ENCODE measurements at places on chromosomes 2 and 18.

DNA sequence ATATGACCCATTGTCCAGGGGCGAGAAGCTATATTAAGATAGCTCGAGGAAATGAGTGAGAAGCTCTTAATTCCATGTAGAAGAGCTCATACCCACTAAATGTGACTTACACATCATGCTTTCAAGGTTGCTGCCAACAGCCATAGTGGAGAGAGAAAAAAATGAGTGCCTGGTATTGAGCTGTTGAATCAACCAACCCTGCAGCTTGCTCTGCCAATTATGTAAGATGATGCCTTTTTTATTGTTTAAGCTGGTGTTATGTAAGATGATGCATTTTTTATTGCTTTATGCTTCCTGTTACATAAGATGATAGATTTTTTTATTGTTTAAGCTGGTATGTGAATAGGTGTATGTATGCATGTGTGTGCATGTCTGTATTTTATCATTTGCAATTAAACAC is 228.2 kb downstream of the CCDC178 start:
- no peak for DNase-seq

- DNase-seq = no peak
Measured at GRCh38 chr18:28422577-28422976, 245.6 kb upstream of the CDH2 start.

GRCh38 chr2:161160226-161161073 is at the start of gene TANK:
TSS of gene TANK (plus strand) at chr2:161160428. CDS start at chr2:161179663, 19,235 bp downstream.
- peak; percentile 92 for DNase-seq

DNA sequence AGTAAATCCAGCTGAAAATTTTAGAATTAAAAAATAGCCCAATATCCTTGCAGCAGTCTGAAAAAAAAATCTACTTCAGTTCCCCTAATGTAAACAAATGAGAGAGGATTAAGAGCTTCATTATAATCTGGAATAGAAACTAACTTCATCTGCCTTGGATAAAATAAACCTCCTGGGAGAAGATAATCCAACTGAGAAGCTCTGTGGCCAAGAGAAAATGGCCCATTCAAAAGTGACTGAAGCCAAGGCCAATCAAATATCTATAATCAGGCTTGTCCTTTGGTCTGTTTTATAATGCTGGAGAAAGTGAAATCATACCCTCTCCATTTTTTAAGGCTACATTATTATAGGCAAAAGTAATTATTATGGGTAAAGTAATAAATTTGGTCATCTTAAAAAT is 110.0 kb downstream of the NEB start:
- DNase-seq = no peak

GRCh38 chr18:48109961-48110493 is 179.6 kb upstream of the SMAD2 start:
- no peak for DNase-seq

GRCh38 chr18:27750014-27750413 is 426.9 kb downstream of the CDH2 start:
- peak; percentile 1 for DNase-seq

- DNase-seq = no peak
Measured at GRCh38 chr18:73973972-73974371, 173.7 kb downstream of the FBXO15 start.

GRCh38 chr2:150462770-150463169 is 24.7 kb downstream of the RND3 start:
- no peak for DNase-seq

DNA sequence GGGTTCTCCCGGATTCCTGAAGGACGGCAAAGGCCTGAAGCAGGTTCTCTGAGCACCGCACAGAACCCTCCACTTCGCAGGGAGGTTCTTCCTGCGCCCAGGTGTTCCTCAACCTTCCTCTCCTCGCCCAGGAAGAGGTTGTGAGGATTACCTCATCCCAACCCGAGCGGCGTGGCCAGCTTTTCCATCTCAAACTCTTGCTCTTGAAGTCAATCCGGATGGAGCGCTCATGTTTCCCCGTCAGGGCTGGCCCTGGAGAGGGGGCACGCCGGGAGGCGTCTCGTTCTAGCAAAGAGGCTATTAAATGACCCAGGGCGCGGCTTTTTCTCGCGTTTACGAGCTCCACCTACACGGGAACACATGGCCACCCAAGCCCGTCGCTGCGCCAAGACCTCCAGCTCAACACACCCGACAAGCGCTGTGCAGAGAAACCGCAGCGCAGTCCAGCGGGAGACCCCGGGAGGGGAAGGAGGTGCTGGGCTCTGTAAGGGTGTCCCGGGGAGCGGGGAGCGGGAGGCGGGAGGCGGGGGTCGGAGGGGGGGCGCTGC is 540 bp upstream of the RAB10 start:
- peak; percentile 70 for DNase-seq

- DNase-seq = no peak
Measured at GRCh38 chr2:150733051-150733618, 245.7 kb upstream of the RND3 start.

GRCh38 chr2:50535971-50536759 is 495.8 kb downstream of the NRXN1 start:
- DNase-seq = peak; percentile 54

GRCh38 chr2:70743677-70744076 is 24.3 kb downstream of the ADD2 start:
- no peak for DNase-seq

GRCh38 chr2:239305222-239305575 is 95.6 kb downstream of the HDAC4 start:
- DNase-seq = no peak

GRCh38 chr2:102238039-102238756 is 51.4 kb downstream of the IL1RL2 start:
- no peak for DNase-seq

DNA sequence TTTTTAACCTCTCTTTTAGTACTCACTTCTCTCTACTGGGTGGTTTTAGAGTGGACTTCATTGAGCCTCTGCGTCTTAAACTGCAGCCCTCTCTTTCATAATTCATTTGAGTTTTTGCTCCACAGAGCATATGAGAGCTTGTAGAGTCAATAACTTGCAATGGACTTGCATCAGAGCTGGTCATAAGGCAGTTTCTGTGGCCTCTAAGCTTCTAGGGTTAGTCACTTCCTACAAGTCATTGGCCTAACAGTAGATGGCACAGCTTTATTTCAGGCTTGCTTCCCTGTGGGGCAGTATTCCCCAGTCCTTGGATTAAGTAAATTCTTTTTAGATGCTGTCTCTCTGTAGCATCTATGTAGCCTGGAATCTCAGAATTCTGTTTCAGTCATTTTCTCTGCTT is 1435.7 kb downstream of the LRP1B start:
- no peak for DNase-seq

DNA sequence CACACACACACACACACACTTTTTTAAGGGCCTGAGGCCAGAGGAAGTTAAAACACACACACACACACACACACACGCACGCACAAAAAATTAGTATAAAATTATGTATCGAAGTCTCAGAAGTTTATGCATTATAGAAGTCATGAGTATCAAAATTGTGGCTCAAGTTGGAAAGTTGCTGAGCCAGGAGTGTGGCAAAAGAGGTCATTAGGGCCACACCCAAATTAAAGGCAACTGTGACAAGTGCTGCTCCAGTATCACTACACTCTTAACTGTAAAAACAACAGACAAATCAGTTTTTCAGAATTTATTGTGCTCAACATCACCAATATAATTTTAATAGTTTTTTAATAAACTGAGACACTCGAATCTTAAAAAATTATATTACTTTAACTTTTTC is 36.9 kb downstream of the YWHAQ start:
- DNase-seq = no peak

DNA sequence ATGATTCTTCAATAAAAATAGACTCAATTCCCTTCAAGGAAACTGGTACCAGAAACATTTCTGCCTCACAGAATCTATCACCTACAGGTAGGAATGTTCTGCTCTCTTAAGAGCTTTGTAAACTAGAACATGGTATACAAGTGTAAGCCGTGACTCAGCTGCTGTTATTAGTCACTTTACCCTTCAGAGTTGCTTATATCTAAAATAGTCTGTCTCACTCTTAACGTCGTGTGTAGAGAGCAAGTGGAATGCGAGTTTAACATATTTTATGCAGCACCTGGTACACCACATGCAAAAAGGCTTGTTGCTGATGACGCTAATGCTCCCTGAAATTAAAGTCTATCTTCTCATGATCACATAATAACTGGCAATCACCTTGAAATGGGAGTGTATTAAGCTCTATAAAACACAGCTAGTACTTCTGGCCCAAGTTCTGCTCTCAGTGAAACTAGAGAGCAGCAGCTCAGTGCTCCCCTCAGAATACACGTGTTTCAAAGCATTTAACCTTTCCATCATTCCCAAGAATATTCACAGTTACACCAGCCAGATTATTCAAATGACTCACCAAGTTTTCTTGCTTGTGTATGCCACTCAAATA is 420.0 kb downstream of the ZEB2 start:
- no peak for DNase-seq

- no peak for DNase-seq
Measured at GRCh38 chr2:101328474-101329007, 20.0 kb upstream of the RNF149 start.

GRCh38 chr2:145569108-145569507 is 1049.2 kb upstream of the ZEB2 start:
- no peak for DNase-seq

GRCh38 chr2:109080109-109080508 is 48.9 kb upstream of the SH3RF3 start:
- DNase-seq = no peak

DNA sequence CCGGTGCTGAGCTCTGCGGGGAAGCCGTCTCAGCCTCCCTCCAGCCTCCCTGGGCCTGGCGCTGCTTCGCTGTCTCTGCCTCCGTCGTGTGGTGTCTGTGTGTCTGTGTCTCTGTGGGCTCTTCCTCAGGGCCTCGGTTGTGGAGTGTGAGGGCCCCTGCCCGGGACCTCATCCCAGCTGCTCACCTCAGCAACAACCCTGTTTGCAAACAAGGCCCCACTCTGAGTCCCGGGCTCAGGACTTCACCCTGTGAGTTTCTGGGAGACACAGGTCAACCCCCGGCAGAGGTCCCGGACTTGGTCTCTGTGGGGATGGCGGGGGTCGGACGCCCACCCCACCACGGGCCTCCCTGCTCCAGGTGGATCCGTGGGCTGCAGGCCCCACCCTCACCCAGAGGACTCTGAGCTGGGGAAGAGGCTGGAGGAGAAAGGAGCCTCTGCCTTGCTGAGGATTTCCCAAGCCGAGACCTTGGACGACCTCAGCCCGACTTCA is 127.4 kb upstream of the CTDP1 start:
- no peak for DNase-seq

DNA sequence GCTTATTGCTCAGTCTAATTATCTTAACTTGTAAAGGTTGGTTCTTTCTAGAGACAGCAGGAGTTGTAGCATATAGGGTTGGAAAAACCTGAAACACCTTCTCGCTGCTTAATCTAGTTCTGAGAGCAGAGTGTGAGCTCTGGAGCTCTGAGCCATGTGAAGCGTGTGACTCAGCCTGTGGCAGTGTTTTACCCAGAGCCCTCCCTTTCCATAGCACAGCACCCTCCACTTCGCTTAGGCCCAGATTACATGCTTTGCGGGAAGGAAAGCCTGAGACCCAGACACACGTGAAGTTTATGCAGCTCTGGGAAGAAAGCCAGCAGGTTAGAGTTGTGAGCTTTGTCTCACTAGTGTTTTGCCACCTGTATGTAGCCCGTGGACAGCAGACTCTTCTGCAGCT is 74.5 kb downstream of the INPP4A start:
- peak; percentile 30 for DNase-seq

GRCh38 chr2:230413479-230413878 is 2.5 kb upstream of the SP100 start:
- DNase-seq = no peak

- no peak for DNase-seq
Measured at GRCh38 chr2:188391354-188391753, 99.7 kb downstream of the GULP1 start.

- DNase-seq = no peak
Measured at GRCh38 chr18:45175511-45175910, 439.8 kb upstream of the SLC14A2 start.

- no peak for DNase-seq
Measured at GRCh38 chr2:29097569-29097968, 17.6 kb upstream of the CLIP4 start.

DNA sequence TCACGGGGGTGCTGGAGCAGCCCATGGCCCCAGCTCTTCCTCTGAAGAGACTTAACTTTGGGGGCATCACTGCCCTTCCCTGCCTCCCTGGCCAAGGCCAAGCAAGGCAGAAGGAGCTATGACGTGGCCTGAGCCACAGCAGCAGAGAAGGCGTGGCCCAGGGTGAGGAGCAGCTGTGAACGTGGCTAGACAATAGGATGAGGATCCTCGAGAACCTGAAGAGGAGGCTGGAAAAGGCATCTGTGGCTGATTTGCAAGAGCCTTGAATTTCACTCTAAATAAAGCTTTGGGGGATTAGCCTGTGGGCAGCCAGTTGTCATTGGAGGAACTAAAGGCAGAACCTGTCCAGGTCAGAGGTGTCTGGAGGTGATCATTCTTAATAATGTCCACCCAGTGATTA is 652.9 kb upstream of the ID2 start:
- no peak for DNase-seq

- no peak for DNase-seq
Measured at GRCh38 chr2:150853263-150853662, 365.8 kb upstream of the RND3 start.
